Activated T-cell treated with anti-CD3 and anti-CD28 coated beads for 24 hours (primary cell): ENCODE measurements at places on chromosomes 16 and 17.

GRCh38 chr16:49472598-49472997 lies 99.0 kb downstream of the C16orf78 start:
- no peak for DNase-seq

DNA sequence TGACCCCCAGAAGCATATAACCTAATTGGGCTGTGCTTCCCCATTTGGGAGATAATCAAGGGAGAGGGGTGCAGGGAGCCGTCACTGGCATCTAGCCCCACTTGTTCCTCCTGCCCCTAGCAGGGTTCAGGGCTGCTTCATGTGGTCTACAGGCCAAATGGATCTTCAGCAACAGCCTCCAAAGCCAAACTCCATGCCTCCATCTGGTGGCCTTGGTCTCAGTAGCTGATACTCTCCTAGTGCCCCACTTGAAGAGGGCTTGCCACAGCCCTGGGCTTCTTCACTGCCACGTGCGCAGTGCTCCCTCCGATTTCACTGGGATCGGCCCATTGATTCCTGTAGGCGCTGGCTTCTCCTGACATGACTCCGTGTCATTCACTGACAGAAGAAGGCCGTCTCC lies 24.6 kb downstream of the LYRM9 start:
- DNase-seq: no peak

DNA sequence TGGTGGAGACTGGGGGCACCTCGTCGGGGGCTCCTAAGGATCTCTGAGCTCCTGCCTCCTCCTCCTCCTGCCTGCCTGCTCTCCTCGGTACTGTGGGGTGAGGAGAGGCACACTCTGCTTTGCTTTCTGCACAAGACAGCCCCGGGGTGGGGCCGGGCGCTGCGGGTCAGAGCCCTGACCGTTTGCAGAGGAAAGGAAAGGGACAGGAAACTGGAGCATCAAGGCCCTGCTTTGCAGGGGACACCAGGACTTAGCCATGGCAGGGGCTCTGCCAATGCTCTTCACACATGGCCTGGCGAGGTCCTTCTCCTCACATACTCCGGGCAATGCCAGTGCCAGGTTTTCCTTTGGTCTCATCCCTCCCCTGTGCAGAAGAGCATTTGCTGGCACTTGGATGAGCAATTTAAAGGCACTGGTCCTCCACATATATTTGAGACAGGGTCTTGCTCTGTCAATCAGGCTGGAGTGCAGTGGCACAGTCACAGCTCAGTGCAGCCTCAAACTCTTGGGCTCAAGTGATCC lies 23.8 kb upstream of the DOC2B start:
- no peak for DNase-seq

DNA sequence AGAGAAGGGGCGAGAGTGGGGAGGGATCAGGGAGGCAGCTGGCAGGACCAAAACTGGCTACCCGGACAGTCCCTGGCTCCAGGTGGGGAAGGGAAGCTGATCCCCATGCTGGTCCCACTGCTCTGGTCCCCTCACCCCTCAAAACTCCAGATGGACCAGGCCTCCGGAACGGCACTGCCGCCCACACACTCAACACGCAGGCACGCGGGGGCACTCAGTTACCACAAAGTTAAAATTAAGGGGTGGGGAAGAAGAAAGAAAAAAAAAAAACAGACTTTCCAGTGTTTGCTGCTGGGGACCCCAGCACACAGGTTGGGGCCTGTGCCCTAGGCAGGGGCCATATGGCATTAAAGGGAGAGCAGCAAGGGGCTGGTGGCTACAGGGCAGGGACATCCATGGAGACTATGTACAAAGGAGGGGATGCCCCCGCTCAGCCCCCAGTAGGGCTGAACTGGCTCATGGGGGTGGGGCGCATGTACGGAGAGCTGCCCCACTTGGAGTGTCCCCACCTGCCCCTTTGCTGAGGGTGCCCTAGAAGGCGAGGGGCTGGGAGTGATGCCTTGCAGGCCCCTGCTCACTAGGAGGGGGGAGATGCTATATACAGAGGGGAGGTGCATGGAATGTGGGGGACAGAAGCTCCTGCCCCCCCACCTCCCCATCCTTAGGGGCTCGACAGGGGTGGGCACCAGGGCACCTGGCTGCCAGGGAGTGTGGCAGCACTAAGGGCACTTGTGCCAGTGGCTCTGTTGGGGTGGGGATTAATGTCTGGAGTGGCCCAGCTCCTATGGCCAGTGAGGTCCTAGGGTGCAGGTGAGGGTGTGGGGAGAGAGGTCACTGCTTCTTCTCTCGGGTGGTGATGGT lies 5.6 kb downstream of the TP53I13 start:
- no peak for DNase-seq

- no peak for DNase-seq
These were observed 68.5 kb upstream of the TBX2 start for GRCh38 chr17:61331178-61331577.
